ENCODE measurements at places on chromosomes 4 and X.
A peak's percentile ranks its signal among the peaks of the same experiment; 100 is the strongest.

DNA sequence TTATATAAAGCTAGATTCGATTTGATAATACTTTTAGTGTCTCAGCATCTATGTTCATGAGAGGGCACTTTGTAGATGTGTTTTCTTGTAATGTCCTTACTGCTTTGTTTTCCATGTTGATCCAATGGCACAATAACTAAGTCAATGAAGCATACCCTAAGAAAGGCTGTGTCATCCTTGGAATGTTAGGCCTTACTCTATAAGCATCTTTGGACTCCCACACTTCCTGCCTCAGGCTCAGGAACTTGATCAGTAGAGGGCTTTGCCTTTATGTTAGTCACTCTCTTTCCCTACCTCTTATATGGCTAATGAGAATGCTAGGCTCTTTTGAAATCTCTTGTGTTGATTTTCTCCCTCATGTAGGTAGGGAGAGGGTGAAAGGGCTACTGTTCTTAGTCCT, 33.2 kb upstream of the EDA2R start:
- no peak for DNase-seq

- no peak for DNase-seq
These were observed 26.2 kb upstream of the USP46 start for GRCh38 chr4:52685316-52685715.

DNA sequence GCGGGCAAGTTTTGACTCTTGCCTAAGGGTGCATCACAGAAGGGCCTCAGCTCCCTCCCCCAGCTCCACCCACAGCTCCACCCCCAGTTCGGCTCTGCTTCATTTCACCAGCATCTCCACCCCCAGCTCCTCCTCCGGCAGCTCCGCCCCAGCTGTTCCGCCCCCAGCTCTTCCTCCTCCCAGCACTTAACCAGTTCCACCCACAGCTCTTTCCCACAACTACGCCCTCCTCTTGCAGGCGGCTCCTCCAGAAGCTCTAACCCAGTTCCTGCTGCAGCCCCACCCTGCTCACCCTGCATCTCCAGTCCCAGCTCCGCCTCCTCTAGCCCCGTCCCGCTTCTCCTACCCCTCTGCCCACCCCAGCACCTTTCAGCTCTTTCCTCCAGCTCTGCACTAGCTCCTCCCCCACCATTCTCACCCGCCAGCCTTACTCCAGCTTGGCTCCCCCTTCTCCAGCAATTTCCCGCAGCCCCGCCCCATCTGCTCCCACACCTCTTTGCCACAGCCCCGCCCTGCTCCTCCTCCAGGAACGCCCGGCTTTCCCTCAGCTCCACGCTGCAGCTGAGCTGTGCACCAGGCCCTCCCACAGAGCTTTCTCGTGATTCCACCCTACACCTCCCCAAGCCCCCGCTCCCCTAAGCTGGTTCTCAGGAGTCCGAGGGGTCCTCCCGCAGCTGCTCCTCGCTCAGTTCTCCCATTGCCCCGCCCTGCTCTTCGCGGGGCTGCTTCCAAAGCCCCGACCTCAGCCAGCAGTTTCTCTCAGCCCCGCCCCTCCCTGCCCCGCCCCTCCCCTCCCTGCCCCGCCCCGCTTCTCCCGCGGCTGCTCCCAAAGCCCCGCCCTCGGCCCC, 1.3 kb upstream of the EOLA1 start:
- DNase-seq = peak; percentile 89

DNA sequence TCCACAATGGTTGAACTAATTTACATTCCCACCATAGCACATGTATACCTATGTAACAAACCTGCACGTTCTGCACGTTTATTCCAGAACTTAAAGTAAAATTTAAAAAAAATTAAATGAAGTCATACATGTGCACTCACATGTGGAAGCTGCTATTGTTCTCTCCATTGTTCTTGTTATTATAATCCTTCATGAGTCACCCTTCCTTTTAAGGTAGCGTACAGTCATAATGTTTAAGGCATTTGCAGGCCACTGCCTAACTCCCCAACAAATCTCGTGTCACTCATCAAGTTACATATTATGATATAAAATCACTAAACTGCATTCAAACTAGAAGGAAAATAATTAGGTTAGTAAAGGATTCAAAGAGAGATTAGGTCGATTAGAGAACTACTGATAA, 63.6 kb downstream of the SLC7A11 start:
- DNase-seq = no peak

- peak; percentile 22 for DNase-seq
These were observed 429.6 kb downstream of the RAB28 start for GRCh38 chr4:13054420-13054970.

Measured in muscle of arm (tissue), 14 donors.